ENCODE measurements at places on chromosomes 5 and 9.

- DNase-seq: no peak
Measured at GRCh38 chr5:125526966-125527365, 780.5 kb upstream of the ZNF608 start.

- DNase-seq: no peak
Measured at GRCh38 chr5:135241536-135241935, 157.5 kb downstream of the MACROH2A1 start.

DNA sequence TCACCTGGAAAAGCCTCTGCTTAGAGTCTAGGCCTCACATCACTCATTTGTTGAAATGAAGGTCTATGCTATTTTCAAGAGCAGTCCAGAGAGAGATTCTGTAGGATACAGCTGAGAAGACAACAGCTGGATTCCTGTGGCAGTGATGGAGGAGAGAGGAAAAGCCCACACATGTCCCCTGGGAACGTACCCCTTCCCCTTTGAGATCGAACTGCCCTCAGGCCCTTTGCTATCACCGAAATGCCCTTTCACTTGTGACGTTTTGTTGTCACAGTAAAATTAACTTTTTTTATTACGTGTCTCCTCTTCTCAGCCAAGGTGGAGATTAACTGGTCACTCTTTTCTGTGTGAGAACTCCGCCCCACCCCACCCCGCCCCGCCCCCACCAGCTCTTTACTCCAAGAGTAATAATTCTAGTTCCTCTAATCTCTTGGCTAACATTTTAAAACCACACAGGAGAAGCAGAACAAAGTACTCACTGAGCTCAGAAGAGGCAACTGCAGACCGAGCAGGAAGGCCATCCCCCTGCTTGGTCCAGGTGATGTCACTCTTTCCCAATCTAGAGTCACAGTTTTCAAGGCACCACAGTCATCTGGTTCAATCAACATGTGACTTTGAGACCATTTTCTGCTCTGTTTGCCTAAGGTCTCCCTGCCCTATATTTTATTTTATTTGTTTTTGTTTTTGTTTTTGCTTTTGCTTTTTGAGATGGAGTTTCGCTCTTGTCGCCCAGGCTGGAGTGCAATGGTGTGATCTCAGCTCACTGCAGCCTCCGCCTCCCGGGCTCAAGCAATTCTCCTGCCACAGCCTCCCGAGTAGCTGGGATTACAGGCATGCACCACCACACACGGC is 105.6 kb downstream of the SUSD1 start:
- no peak for DNase-seq

DNA sequence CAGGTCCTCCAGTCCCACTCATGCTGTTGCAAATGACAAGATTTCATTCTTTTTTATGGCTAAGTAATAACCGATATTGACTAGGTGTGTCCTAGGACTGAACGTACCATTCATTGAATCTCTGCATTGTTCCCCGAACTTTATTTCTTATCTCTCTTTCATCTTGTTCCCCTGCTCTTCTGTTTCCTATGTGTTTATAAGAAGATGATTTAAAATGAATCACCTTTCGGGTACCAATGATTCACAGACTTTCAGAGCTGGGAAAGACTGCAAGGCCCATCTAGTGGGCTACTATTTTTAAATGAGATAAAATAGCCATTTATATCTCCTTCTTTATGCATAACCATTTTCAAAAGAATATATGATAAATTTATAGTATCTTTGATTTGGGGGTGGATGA is 133.0 kb downstream of the CDH18 start:
- DNase-seq: no peak

DNA sequence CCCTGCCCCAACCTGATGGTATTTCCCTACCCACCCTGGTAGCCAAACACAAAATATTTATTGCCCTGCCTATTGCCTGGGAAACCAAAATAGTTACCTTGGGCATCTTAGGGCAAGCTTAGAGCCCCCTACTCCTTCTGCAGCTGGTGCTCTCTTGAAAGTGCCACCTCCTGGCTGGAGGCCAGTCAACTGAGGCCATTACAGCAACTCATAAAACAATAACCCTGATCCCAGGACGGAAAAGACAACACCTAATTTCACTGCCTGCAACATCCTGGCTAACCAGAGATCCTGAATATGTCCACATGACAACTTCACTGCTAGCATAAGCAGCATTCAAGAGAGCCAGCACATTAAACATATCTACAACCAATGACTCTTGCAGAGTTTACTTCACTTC is 38.7 kb downstream of the MTAP start:
- DNase-seq: no peak
